ENCODE measurements at places on chromosomes 1 and 21. TPM values are rescaled to one million over a fixed set of nuclear protein-coding genes. Genes with fewer than 3 reads are reported as not detected.

The GBP7 gene
- 0.04 TPM for total RNA-seq

The OR6N1 gene
- total RNA-seq: not detected

The ZNF683 gene
- total RNA-seq: not detected

The PLPPR4 gene
- 6.5 TPM for total RNA-seq

The S100A12 gene
- 1.4 TPM for total RNA-seq

The S100A7A gene
- not detected for total RNA-seq

The SYT11 gene
- total RNA-seq: 12.0 TPM

The RAB25 gene
- total RNA-seq: not detected

The CHRNB2 gene
- 0.09 TPM for total RNA-seq

The PLA2G2F gene
- not detected for total RNA-seq

The FTCD gene
- total RNA-seq: 0.66 TPM

The TNFAIP8L2 gene
- total RNA-seq: 3.0 TPM

The G0S2 gene
- total RNA-seq: 5.4 TPM

The CRP gene
- total RNA-seq: not detected

The MATN1 gene
- 0.71 TPM for total RNA-seq

The AHDC1 gene
- total RNA-seq: 24.0 TPM

The OPTC gene
- not detected for total RNA-seq

The AJAP1 gene
- 0.58 TPM for total RNA-seq

The CFHR4 gene
- total RNA-seq: not detected

The COL11A1 gene
- total RNA-seq: 265 TPM

The RHD gene
- total RNA-seq: 0.35 TPM

The SHISA4 gene
- 58.5 TPM for total RNA-seq

The C4BPA gene
- total RNA-seq: 0.09 TPM

The CD55 gene
- total RNA-seq: 18.3 TPM

The CADM3 gene
- 0.44 TPM for total RNA-seq

The PIK3R3 gene
- total RNA-seq: 8.1 TPM

The AADACL3 gene
- not detected for total RNA-seq

The PTAFR gene
- total RNA-seq: 1.6 TPM

The TMEM269 gene
- total RNA-seq: 0.18 TPM

The TNFRSF25 gene
- 10.3 TPM for total RNA-seq

The TTC34 gene
- total RNA-seq: 0.22 TPM

The OR2L13 gene
- total RNA-seq: not detected

The FLG2 gene
- total RNA-seq: not detected

The PCAT6 gene
- 0.22 TPM for total RNA-seq

The RPTN gene
- not detected for total RNA-seq

The KCNE1 gene
- total RNA-seq: 0.31 TPM

The PPIAL4G gene
- 0.04 TPM for total RNA-seq

The TIE1 gene
- 32.7 TPM for total RNA-seq

The ATF3 gene
- 16.4 TPM for total RNA-seq

The ADORA3 gene
- total RNA-seq: 0.58 TPM

The TSPAN1 gene
- not detected for total RNA-seq

The ATP6V1G3 gene
- not detected for total RNA-seq

The CBR3 gene
- 4.0 TPM for total RNA-seq

The KRTAP10-7 gene
- not detected for total RNA-seq

The TARS2 gene
- 15.3 TPM for total RNA-seq

All from muscle of leg (tissue), 16 donors.